Tibial nerve (tissue), 4 donors: ENCODE measurements at places on chromosomes 5 and 9.

DNA sequence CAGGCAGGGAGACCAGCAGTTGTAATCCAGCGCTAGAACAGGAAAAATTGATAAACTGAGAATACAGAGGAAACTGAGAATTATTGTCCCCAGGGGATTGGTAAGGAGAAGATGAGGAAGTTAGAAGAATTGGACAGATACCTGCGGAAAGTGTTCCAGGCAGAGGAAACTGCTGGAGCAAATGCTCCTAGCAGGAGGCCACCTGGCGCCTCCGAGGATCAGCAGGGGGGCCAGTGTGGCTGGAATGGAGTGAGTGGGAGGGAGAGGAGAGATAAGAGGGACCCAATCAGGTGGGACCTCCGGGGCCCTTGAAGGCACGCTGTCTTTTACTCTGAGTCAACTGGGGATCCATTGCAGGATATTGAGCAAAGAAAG is 695 bp upstream of the ANXA6 start:
- peak overlapping the region; percentile 61 for H3K4me3 ChIP-seq
- H3K36me3 ChIP-seq, result no peaks in the 10 kb centered on the region
- no peaks in the 10 kb centered on the region for H3K27me3 ChIP-seq
- H3K4me1 ChIP-seq, result peaks cover 54% of the 10 kb centered on the region
- DNase-seq, result no peak

- H3K27me3 ChIP-seq, result no peaks in the 10 kb centered on the region
- no peak for DNase-seq
- H3K4me1 ChIP-seq, result peaks cover 30% of the 10 kb centered on the region
- H3K27ac ChIP-seq, result peak overlapping the region; percentile 28
- H3K4me3 ChIP-seq, result no peak overlapping the region
- no peaks in the 10 kb centered on the region for H3K36me3 ChIP-seq
Measured at GRCh38 chr5:111741278-111741677, 15.7 kb downstream of the NREP start.

DNA sequence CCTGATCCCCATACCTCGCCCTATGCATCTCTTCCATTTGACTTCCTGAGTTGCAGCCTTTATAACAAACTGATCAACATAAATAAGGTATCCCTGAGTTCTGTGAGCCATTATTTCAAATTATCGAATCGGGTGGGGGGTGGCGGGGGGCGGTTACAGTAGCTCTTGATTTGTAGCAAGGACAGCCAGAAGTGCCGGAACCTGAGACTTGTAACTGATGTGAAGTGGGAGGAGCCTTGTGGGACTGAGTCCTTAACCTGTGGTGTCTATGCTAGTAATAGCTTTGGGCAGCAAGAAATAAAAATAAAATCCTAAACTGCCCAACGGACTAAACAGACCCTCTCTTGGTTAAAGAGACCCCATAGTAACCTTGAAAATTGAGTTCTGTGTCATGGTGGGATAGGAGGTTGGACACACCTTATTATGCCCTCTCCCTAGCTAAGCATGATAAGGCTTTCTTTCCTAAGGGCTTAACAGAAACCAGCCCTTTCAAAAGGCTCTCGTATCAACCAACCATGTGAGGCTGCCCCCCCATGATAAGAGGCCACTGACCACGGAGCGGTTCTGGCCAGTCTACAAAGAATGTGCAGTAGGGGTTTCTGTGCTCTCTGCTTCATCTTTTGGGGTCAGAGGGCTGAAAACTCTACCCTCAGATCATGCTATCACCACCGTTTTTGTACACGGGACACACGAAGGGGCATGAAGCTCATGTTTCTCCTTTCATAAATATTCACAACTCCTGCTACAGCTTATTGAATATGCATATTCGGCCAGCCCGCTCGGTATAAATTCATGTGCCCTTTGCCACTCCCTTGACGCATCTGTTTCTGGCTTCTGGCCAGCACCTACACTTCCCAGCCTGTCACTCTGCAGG is 39.5 kb upstream of the IQGAP2 start:
- DNase-seq, result peak; percentile 8
- H3K4me1 ChIP-seq, result no peaks in the 10 kb centered on the region
- H3K4me3 ChIP-seq, result no peak overlapping the region

- H3K36me3 ChIP-seq, result no peaks in the 10 kb centered on the region
- no peaks in the 10 kb centered on the region for H3K27me3 ChIP-seq
- no peak overlapping the region for H3K4me3 ChIP-seq
- H3K27ac ChIP-seq, result no peak overlapping the region
- DNase-seq, result no peak
Measured at GRCh38 chr5:91401175-91401574, 18.1 kb upstream of the ARRDC3 start.

DNA sequence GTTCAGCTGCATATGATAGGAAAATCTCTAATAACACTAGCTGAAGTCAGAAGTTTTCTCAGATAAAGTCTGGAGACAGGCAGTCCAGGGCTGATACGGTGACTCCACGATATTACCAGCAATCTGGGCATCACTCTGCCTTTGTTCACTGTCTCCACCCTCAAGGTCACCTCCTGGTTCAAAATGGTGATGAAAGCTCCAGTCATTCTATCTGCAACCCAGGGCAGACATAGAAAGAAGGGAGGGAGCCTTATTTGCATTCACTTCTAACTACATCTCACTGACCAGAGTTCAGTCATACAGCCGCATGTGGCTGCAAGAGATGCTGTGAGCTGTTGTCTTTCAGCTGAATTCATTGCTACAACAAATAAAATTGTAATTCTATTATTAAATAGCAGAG is 22.4 kb upstream of the GPR151 start:
- no peaks in the 10 kb centered on the region for H3K4me1 ChIP-seq
- no peaks in the 10 kb centered on the region for H3K27me3 ChIP-seq
- no peak for DNase-seq
- H3K36me3 ChIP-seq, result no peaks in the 10 kb centered on the region

DNA sequence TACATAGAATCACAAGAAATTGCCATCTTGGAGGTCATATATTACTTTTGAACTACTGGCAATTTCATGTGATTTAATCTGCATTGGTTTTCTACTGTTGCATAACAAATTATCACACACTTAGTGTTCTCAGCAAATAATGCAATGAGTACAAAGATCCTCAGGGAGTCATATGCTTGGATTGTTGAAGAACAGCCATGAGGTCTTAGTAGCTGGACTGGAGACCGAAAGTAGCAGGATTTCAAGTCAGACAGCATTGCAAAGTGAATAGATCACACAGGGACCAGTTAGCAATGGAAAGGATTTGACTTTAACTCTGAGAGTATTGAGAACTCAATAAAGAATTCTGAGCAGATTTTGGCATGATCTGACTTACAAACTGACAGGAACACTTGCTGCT is 32.2 kb upstream of the FRMD3 start:
- H3K27ac ChIP-seq, result peak overlapping the region; percentile 64
- DNase-seq, result no peak
- H3K27me3 ChIP-seq, result no peaks in the 10 kb centered on the region

DNA sequence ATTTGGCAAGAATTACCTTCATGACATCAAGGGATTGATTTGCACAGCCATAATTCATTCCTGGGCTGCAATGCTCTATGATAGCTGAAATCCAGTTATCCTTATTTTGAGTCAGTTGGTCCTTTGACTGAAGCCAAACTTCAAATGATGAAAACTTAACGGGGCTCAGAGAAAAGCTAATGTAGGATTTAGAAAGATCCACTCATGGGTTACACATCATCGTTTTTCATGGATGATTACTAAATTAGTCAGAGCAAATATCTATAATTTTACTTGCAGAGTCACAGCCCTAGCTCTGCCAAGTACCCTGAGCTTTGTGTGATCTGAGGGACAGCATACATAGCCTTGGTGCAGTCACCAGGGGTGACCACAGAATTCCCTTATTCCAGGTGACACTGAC is 27.3 kb upstream of the MUSK start:
- H3K36me3 ChIP-seq, result no peaks in the 10 kb centered on the region
- no peak for DNase-seq
- H3K4me3 ChIP-seq, result no peak overlapping the region
- H3K27ac ChIP-seq, result no peak overlapping the region
- peaks cover 13% of the 10 kb centered on the region for H3K4me1 ChIP-seq

GRCh38 chr5:138989720-138990119 is 114.6 kb upstream of the LRRTM2 start:
- H3K4me3 ChIP-seq, result no peak overlapping the region
- H3K27ac ChIP-seq, result no peak overlapping the region
- no peak for DNase-seq
- no peaks in the 10 kb centered on the region for H3K4me1 ChIP-seq
- no peaks in the 10 kb centered on the region for H3K36me3 ChIP-seq

GRCh38 chr9:133819923-133820322 is 81.8 kb upstream of the SARDH start:
- no peaks in the 10 kb centered on the region for H3K36me3 ChIP-seq
- H3K4me1 ChIP-seq, result no peaks in the 10 kb centered on the region
- no peak overlapping the region for H3K27ac ChIP-seq
- DNase-seq, result no peak
- no peak overlapping the region for H3K4me3 ChIP-seq
- no peaks in the 10 kb centered on the region for H3K27me3 ChIP-seq
